Gastroesophageal sphincter (tissue), 4 donors: ENCODE measurements at places on chromosomes 2 and 18.

DNA sequence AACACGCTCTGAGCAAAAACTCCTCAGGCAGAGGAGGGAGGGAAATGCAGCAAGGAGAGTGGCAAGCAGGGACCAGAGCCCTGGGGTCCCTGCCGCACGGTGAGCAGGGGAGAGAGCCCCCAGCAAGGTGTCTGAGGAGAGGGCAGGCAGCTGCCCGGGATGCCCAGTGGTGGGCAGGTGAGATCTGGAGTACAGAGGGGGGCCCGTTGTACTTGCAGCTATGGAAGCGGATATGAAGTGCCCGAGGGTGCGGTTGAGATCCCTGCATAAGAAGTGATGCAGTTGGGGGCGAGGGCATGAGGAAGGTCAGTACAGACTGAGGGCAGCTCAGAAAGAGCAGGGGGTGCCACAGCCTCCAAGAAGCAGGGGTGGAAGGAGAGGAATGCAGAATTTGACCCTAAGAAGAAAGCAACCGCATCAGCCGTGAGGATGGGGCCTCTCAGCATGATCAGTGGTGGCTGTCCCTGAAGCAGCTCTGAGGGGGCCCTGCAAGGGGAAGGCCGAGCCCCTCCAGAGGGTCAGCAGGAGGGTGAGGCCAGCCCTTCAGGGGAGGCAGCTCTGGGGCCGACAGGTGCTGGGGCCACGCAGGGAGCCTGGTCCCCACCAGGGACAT, 29.4 kb downstream of the MTERF4 start:
- no peak for ATAC-seq

- ATAC-seq = no peak
Observed at GRCh38 chr2:144085016-144085415, 434.9 kb downstream of the ZEB2 start.

- ATAC-seq = no peak
Observed at GRCh38 chr18:35180455-35180854, 60.4 kb upstream of the ZNF397 start.

DNA sequence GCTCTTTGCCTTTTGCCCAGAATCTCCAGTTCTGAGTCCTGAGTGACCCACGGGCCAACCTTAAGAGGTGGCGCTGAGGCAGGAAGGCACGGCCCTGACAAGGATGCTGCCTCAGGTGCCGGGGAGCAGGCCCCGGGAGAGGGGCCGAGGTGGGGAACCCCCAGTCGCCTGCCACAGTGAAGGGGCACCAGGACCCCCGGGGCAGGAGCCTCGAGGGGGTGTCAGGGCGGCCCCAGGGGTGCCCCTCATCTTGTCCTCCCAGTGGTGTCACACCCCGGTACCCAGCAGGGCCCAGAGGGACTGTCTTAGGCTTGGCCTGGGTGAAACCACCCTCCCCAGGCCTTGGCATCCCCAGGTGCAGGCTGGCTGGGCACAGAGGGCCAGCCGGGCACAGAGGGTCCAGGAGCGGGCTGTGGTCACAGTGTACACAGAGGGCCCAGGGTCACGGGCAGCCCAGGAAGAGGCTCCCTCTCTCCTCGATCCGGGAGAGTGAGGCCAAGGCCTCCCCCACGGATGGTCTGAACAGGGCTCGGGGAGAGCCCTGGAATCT, 1.0 kb downstream of the PDCD1 start:
- ATAC-seq = no peak

DNA sequence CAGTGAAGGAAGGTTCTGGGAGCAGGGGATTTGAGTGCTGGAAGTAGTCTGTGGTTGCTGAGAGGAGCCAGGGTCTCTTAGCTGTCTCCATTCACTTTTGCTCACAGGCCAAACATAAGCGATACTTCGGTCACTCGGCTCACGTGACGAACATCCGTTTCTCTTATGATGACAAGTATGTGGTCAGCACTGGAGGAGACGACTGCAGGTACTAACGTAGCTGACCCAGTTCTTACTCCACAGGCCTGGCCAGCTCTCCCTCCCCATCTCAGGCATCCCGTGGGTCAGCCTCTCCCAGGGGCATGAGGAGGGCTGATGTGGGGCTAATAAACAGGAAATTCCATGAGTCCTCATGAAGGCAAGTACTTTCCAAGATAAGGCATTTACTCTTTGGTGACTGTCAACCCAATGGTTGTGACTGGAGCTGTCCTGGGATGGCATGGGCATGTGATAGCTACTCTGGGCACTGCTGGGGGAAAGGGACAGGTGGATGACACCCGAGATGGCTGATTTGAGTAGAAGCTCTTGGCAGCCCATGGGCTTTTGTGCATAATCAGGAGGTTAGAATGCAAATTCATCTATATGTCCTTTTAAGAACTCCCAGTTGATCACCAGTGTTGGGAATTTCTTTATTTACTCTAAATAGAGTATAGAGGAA, 81.6 kb downstream of the RTN4 start:
- no peak for ATAC-seq

- ATAC-seq = no peak
Observed at GRCh38 chr18:32450874-32451273, 19.8 kb downstream of the GAREM1 start.

GRCh38 chr2:215984661-215985060, 28.7 kb downstream of the MREG start:
- no peak for ATAC-seq

DNA sequence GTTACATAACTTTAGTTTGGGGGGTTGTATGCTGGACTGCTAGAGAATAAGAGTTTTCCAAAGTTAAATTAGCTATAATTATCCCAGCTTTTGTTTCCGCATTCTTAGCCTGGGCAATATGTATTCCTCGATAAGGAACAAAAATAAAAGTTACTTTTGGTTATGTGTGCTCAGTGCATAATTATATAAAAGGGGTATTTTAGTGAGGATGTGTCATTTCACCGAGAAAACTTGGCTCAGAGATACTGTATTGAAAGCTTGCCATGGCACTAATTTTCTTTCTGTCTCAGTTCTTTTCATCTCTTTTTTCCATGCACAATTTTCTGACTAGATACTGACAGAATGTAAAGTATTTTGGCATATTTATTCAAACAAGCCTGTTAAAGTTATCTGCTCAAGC, 28.2 kb downstream of the ARHGAP15 start:
- ATAC-seq = no peak
